ENCODE measurements at places on chromosomes 12 and 14. TPM values are rescaled to one million over a fixed set of nuclear protein-coding genes. Genes with fewer than 3 reads are reported as not detected.

- no peak for DNase-seq
- H3K4me3 ChIP-seq: peak overlapping the region; percentile 34
- H3K27me3 ChIP-seq: no peaks in the 10 kb centered on the region
- peak overlapping the region; percentile 55 for H3K27ac ChIP-seq
- no peaks in the 10 kb centered on the region for H3K4me1 ChIP-seq
Observed at GRCh38 chr14:68088451-68088854, 268.9 kb downstream of the RAD51B start.

GRCh38 chr12:54173066-54173726 is 15.6 kb downstream of the SMUG1 start:
- H3K27ac ChIP-seq: no peak overlapping the region
- DNase-seq: no peak
- peaks cover 11% of the 10 kb centered on the region for H3K4me1 ChIP-seq
- H3K4me3 ChIP-seq: peak overlapping the region; percentile 44
- no peaks in the 10 kb centered on the region for H3K36me3 ChIP-seq

DNA sequence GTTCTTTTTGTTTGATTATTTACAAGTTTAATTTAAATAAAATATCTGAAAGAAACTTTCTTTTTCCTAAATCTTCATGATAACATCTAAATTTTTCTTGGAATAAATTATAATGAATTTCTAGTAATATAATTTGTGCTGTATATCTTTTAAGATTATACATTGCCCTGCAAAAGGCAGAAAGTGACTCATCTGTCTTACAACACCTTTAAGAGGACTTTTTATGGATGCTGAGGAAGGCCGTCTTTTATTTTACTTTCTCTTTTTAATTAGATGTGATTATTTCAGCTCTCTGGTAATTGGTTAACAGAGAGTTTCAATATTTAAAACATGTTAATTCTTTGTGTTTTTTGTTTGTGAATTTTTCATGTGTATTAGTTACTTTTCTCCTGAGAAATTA is 598.4 kb downstream of the RPL10L start:
- H3K36me3 ChIP-seq: no peaks in the 10 kb centered on the region
- no peak overlapping the region for H3K4me3 ChIP-seq
- DNase-seq: no peak
- H3K27me3 ChIP-seq: no peaks in the 10 kb centered on the region
- H3K4me1 ChIP-seq: no peaks in the 10 kb centered on the region
- no peak overlapping the region for H3K27ac ChIP-seq

- no peaks in the 10 kb centered on the region for H3K4me1 ChIP-seq
- no peak overlapping the region for H3K4me3 ChIP-seq
- no peaks in the 10 kb centered on the region for H3K27me3 ChIP-seq
- DNase-seq: no peak
- H3K27ac ChIP-seq: no peak overlapping the region
Observed at GRCh38 chr12:58502841-58503240, 417.5 kb downstream of the LRIG3 start.

GRCh38 chr12:130948751-130949150 is 5.0 kb upstream of the ADGRD1 start:
- H3K27me3 ChIP-seq: no peaks in the 10 kb centered on the region
- no peaks in the 10 kb centered on the region for H3K4me1 ChIP-seq
- no peak for DNase-seq
- H3K36me3 ChIP-seq: no peaks in the 10 kb centered on the region
- H3K27ac ChIP-seq: no peak overlapping the region

DNA sequence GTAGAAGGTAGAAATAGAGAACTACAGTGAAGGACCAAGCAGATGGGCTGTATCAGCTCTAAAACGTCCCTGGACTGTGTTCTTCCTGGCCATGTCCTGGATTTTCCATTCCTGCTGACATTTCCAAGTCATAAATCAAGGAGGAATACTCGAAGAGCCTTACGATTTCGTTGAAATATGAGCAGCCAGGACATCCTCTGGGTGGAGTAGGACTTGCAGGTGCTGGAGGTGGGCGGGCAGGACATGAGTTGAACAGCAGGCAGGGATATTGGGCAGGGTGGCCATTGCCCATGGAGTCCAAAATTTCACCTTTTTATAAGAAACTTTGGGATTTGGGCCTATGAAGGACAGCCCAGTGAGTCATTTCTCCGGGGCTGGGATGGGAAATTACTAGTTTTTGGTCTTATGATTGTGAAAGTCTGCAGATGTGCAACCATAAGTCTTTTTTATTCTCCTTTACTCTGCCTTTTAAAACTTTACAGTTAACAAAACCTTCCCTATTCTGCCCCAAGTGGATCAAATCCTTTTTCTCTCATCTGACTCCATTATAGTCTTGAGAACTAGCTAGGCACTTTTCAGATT is 88.8 kb downstream of the TMX1 start:
- DNase-seq: no peak
- H3K4me1 ChIP-seq: peaks cover 12% of the 10 kb centered on the region
- H3K27ac ChIP-seq: peak overlapping the region; percentile 82
- H3K4me3 ChIP-seq: no peak overlapping the region

- no peak overlapping the region for H3K27ac ChIP-seq
- no peak for DNase-seq
- no peaks in the 10 kb centered on the region for H3K27me3 ChIP-seq
- H3K4me3 ChIP-seq: no peak overlapping the region
- no peaks in the 10 kb centered on the region for H3K4me1 ChIP-seq
Observed at GRCh38 chr14:39030209-39030608, 72.8 kb downstream of the SEC23A start.

DNA sequence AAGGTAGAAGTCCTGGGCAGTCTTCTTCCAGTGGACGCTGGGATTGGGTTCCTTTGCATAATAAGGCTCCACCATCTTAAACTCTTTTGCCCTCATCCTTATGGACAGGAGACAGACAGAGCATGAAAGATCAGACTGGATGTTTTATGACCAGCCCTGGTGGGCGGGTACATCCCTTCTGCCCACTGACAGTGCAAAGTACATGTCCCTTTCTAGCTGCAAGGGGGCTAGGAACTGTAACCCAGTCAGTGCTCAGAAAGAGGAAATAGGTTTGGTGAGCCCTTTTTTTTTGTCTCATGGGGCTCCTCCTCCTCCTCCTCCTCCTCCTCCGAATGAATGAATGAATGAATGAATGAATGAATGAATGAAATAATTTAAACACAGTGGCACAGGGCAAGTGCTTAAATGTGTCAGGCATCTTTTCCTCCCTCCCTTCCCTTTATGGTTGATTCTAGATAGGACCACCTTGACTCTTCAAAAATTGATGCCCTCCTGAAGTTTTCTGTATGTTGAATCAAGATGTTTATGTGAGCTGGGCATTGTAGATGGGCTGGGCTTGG is 36.4 kb upstream of the HNF1A start:
- DNase-seq: no peak
- H3K4me3 ChIP-seq: no peak overlapping the region
- no peaks in the 10 kb centered on the region for H3K36me3 ChIP-seq
- H3K27ac ChIP-seq: no peak overlapping the region

DNA sequence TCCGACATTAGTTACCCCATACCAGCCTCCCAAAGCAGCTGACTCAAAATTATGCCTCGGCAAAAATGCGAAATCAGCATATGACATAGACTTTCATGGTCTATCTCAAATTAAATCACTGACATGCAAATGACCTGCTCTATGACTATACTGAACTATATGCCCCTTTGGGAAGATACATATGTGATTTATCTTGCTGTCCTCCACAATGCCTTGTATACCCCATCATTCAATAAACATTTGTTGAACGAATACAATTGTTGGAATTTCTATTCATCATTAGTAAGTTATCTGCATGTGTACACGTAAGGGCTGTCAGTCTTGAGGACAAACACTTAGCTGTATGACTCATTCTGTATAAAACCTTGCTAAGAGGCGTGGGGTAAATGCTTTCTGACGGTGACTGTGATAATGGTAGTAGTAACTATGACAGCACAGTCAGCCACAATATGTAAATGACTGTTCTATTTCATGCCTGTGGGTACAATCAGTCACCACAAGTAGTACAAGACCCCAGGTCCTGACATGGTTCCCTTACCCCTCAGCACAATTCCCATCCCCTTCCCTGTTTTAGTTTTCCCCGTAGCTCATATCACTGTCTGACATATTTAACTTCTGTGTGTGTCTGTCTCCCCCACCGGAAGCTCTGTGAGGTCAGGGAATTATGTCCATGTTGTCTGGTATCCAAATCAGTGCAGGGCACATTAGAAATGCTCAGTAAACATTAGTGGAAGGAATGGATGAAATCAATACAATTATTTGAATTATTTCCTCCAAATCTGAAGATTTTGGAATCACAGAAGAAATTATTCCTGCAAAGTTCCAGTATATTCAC is 42.8 kb downstream of the STXBP6 start:
- H3K4me1 ChIP-seq: no peaks in the 10 kb centered on the region
- no peak overlapping the region for H3K4me3 ChIP-seq
- DNase-seq: no peak
- H3K36me3 ChIP-seq: no peaks in the 10 kb centered on the region

DNA sequence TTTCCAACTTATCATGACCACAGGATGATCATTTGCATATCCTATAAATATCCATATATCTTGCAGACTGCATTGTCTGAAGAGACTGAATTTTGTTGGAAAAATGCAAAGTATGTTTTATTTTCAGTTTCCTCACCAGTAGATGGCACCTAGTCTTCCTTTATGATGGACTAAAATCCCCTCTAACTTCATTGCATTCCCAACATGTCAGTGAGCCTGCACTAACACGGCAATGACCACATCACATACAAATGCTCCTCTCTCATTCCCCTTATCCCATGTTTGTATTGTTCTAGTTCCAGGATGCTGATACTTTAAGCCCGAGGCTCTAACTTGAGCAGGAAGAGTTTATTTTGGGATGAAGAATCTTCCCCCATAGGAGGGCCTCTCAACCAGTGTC is 24.7 kb upstream of the MYBPC1 start:
- H3K4me1 ChIP-seq: peaks cover 4% of the 10 kb centered on the region
- no peaks in the 10 kb centered on the region for H3K36me3 ChIP-seq
- no peak overlapping the region for H3K4me3 ChIP-seq
- no peak overlapping the region for H3K27ac ChIP-seq

Gene LUM
- total RNA-seq: 42.0 TPM

Gene PRB2
- total RNA-seq: not detected

Gene ITGB7
- total RNA-seq: 4.2 TPM

Gene FRS2
- total RNA-seq: 22.6 TPM
